ENCODE measurements at places on chromosomes 1 and 21.

DNA sequence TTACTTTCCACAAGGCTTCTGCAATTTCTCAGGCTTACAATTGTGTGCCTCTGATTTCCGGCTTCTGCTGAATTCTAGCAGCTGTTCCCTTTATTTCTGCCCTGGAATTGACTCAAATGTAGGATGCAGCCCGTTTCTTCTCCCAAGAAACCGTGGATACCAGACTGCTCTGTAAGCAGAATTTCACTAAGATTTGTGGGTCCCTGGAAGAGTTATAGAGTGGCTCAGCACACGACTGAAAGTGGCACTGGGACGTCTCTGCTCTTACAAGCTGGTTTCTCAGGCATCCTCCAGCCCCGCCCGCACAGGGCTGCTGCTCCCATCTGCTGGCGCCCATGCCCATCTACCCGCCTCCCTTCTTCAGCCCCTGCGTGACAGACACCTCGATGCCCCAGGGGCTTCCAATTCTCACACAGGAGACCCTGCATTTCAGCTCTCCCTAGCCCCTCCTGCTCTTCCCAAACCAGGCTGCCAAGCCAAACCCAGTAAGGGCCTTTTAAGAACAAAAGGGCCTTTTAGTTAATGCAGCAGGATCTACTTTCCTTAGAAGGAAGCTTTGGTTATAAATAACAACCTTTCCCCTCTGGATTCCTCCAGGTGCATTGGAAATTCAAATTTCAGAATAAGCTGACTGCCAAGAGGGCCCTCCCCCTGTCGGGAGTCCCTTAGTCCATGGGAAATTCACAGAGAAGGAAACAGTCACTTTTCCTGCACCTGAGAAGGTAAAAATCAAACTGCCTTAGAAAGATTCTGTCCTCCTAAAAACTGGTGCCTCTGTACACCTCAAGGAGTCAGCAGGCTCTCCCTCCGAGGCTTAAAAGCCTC is 45.4 kb upstream of the TENT5B start:
- DNase-seq: no peak

GRCh38 chr1:186636786-186637185 is 43.4 kb downstream of the PTGS2 start:
- no peak for DNase-seq

DNA sequence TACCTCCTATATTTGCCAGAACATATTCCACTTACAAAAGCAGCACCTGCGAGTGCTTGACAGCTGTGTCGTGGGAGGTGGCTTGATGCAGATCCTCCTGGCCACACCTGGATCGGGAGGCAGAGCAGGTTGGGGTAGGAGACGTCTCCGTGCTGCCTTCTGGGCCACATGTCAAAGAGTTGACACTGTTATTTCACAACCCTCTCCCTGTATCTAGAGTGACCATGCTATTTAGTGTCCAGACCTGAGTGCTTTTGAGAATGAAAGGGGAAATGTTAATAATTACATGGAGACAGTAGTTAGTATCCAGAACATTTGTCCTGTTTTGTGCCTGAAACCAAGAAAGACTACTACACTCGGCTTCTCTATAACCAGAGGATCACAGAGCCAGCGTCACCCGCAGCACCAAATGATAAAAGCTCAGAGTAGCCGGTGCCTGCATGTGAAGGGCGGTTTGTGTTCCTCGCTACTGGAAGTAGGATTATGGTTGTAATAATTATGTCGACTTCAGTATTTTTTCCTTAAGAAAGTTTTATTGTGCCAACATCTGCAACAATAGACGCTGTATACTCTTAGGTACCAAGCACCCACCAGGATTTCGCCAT is 77.1 kb downstream of the GALNT2 start:
- DNase-seq: no peak

GRCh38 chr1:243842161-243842560 is 7.9 kb downstream of the AKT3 start:
- DNase-seq: no peak

DNA sequence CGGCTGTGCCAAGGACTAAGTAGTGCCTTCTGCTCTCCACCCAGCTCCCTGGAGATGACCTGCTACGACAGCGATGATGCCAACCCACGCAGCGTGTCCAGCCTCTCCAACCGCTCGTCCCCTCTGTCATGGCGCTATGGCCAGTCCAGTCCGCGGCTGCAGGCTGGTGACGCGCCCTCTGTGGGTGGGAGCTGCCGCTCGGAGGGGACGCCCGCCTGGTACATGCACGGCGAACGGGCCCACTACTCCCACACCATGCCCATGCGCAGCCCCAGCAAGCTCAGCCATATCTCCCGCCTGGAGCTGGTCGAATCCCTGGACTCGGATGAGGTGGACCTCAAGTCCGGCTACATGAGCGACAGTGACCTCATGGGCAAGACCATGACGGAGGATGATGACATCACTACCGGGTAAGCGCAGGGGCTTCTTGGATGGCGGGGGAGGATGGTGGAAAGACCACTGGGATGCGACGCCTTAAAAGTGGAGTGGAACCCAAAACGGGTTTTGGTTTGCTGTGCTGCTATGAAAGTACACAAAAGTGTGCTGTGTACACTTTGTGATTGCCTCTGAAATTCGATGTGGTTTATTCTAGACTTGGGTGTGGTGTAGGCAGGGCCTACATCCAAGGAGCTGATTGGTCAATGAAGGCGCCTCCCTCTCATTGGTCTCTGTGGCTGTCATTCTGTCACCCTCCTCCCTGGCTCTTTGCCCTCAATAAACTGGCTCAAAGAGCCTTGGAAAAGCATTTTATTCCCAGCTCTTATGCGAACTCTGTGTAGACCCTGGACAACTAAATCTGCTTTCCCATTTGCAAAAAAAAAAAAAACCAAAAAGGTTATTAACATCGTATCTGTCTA is 110.4 kb upstream of the IPO9 start:
- DNase-seq: peak; percentile 78

DNA sequence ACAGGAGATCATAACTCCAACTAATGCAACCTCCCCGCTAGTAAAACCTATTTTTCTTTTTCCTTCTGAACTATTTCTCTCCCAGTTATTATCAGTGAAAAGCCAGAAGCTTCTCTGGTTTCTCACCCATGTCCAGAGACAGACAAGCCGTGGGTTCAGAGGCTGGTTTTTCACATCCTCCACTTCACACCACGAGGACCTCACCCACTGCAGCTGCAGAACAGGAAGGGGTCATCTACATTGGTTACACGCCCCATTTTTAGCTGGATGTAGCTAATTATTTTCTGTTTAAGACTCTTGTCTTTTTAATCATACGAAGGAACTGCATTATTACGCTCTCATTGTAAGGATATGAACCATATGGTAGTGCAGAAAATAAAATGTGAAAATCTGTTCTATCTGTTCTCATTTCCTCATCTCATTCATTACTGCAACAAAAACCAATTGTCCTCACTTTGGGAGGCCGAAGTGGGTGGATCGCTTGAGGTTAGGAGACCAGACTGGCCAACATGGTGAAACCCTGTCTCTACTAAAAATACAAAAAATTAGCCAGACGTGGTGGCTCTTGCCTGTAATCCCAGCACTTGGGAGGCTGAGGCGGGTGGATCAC is 39.1 kb upstream of the CLDN14 start:
- DNase-seq: no peak

GRCh38 chr1:57086154-57086553 is 120.3 kb upstream of the C8B start:
- DNase-seq: no peak

- DNase-seq: peak; percentile 24
These were observed 81.1 kb downstream of the NPHP4 start for GRCh38 chr1:5911157-5911556.

DNA sequence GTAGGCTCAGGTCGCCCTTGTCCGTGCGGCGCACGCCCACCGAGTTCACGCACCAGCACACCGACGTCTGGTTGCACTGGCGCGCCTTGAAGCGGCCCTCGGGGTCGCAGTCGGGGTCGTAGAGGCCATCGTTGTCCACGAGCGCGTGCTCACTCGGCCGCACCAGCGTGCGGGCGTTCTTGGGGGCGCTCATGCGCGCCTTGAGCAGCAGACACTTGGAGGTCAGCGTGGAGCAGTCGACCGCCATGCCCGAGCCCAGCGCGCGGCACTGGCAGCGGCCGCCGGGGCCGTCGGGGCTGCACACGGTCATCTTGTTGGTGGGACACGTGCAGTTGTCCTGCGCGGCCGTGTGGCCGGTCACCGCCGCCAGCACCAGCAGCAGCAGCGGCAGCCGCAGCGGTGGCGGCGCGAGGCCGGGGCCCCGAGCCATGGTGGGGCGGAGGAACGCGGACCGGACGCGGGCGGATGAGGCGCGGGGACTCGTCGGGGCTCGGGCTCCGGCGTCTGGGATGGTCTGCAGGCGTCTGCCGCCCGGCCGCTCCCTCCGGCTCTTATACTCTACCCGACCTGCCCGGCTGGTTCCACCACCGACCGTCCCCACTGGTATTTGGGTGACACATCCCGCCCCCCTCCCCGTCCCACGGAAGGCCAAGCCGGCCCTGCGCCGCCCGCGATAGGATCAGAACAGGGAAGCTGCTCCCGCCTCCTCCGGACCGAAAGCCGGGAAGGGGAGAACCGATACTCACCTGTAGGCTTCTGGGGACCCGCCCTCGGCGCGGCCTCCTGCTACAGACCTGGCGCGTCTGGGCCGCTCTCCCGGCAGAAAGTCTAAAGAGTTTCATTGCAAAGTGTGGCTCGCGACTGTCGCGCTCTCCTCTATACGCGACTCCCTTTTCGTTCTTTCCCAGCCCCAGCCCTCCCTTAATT is at the start of gene TACSTD2:
TACSTD2 (minus strand) TSS at position 526 of the 927 bp plus-strand sequence; CDS start at position 430, 96 bp downstream.
- no peak for DNase-seq

DNA sequence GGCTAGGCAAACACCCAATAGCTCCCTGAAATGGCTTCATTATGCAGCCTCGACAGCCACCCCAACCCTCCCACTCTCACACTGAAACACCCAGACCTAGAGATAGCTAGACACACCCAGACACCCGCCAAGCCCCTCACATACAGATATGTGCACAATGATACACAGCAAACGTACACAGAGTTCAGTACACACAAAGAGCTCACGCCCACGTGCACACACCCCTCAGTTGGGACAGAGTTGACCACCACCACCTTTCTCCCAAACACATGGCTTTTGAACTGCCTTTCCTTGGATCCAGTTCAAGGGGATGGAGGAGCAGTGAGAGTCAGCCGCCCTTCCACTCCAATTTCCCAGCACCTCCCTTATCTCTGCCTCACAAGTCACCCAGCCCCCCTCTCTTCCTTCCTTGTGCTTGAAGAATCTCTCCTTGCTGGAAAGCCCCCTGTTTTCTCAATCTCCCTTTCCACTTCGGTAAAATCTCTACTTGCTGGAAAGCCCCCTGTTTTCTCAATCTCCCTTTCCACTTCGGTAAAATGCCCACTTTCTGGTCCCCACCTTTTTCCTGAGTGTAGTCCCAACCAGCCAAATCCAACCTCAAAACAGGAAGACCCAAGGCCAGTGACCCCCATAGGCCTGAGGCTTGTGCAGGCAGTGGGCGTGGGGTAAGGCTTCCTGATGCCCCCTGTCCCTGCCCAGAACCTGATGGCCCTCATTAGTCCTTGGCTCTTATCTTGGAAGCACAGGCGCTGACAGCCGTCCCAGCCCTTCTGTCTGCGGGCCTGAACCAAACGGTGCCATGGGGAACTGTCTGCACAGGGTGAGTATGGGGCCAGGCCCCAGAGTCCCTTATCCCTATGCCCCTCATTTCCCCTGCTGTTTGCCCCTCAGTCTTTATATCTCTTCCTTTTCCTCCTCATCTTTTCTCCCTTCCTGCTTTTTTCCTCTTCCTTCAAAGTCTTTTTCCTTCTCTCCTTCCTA is at the start of gene ACKR1:
ACKR1 (plus strand) TSS at position 715 of the 981 bp plus-strand sequence; CDS start at position 800, 85 bp downstream.
- no peak for DNase-seq

DNA sequence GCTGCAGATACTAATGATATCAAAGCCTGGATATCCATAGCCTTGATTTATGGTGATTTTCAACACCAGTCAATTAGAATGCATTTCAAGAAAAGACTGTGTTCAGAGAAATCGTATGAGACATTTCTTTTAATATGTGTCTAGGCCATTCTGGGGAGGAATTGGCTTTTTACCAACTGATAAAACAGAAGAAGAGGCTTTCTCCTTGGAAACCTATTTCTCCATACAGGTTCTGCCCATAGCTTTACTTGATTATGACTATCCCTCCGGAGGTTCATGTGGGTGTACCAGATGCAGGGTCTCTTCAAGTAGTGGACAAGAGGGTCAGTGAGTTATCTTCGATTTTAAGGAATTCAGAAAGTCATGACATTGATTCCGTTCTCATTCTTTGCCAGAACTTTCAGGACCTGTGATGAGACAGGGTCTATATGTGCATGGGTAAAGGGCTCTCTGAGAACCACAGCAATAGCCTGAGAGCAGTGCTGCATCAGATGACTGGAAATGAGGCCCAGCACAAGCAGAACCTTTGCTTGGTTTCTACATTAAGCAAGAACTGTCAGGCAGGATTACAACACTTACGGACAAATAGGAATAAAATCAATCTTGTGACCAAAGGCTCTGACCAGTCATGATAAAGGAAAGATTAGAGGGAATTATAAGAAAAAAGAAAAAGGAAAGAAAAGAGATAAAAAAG is 263.7 kb upstream of the SGIP1 start:
- DNase-seq: peak; percentile 54

- DNase-seq: no peak
These were observed 84.6 kb upstream of the NEK7 start for GRCh38 chr1:198072177-198072576.

- no peak for DNase-seq
These were observed 6.6 kb upstream of the DOP1B start for GRCh38 chr21:36149788-36150711.

DNA sequence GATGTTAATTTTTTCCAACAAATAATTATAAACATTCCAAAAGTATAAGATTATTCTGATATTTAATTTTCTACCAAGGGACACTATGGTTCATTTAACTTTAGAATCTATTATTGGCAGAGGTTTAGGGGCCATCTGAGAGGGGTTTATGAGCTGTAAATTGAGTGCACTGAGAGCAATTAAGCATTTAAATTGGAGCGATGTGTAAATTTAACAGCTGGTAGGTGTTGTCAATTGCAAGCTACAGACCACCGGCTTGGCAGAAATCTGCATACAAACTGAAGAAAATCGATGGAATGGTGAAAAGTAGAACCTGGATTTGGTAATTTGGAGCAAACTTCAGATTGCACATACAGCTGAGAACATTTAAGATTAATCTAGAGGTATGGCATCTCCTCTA is 55.8 kb upstream of the MTF2 start:
- no peak for DNase-seq

DNA sequence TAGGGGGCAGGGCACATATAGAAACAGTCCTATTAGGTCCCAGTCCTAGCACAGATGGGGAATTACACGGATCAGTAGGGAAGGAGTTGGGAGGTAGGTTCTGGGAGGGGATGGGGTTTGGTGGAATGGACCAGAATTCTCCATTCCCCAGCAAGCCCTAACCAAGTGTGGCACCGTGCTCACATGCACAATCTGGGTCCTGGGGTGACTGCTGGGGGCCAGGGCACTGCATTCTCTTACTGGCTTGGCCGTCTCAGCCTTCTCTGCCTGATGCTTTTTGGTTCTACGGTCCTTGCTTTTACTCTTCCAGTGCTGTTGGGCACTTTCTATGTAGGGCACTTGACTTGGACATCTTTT is 53.9 kb downstream of the NENF start:
- DNase-seq: no peak
